ENCODE measurements at places on chromosomes 12 and 14.

GRCh38 chr12:26416550-26416949 is 221.2 kb downstream of the SSPN start:
- DNase-seq = no peak

DNA sequence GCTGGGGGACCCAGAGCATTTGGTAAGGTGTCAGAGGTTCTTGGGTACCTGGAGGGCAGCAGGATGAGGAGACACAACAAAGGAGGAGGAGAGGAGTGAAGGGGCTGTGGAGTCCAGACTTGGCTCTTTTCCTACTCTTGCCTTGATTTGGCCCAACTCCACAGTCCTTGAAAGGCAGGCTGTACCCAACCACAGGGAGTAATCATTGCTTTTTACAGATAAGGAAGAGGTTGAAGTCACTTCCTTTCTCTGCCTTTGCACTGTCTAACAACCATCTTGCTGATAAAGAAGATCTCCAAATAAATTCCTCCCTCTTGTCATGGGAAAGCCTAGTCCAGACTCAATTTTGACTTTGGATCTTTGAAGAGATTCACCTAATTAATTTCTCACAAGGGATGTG is 226.8 kb upstream of the HMGA2 start:
- DNase-seq = no peak

- no peak for DNase-seq
Measured at GRCh38 chr14:52835122-52835903, 43.9 kb upstream of the GNPNAT1 start.

GRCh38 chr12:53651737-53652136 is 24.1 kb downstream of the ATP5MC2 start:
- no peak for DNase-seq

GRCh38 chr14:50813544-50813863 is 17.5 kb downstream of the NIN start:
- DNase-seq = no peak

GRCh38 chr12:46677749-46678148 is 148.0 kb downstream of the SLC38A4 start:
- DNase-seq = no peak

DNA sequence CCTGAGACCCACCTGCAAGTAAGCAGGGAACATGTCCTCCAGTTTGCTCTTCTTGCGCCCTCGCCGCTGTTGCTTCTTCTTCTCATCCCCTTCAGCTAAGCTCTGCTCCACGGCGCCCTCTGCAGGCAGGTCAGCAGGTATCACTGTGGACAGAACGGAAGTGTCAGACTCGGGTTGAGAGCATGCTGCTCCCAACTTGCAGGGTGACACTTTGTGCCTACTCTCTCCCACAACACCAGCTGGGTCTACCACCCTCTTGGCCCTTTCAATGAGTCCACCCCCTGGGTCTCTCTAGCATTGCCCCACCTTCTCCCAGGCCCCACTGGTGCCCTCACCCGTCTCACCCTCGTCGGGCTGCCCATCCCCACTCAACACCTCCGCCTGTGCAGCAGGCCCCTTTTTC is 16.7 kb downstream of the KMT2D start:
- DNase-seq = peak; percentile 61

Data from stimulated activated CD4-positive, alpha-beta T cell treated with anti-CD3 and anti-CD28 coated beads, Interleukin-1b, Interleukin-23, amount 100 ng/mL, for 1 hour (primary cell).